Stimulated activated CD4-positive, alpha-beta T cell treated with anti-CD3 and anti-CD28 coated beads, Interleukin-4, amount 100 ng/mL, for 48 hours (primary cell): ENCODE measurements at places on chromosomes 11 and 22.

GRCh38 chr11:118004543-118005223 is 18.5 kb downstream of the IL10RA start:
- DNase-seq: no peak

DNA sequence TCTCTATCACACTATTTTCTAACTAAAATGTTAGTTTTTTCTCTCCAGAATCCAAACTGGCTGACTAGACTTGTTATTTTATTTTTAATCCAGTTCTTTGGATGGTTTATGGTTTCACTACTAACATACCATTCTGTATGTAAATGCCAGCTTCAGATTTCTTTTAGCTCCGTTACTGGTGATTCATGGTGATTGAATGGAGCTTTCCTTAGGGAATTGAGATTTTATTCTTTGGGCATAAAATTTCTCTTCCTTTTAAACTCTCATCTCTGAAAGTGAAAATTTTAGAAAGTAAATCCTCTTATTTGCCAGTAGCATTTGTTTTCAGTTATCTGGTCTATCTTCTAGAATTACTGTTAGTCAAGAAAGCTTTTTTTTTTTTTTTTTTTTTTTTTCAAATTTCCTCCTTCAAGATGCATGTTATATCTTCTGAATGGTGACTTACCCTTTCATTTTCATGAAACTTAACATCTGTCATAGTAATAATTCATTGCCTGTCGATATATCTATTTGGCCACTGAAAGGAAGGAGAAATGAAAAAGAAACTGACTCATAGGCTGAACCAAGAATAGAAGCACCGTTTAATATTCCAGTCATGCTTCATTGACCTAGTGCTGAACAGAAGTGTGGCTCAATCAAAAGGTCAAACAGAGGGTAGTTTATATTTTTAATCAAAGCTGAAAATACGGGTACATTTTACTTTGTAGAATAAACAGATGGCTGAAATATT is 6.4 kb downstream of the ENDOD1 start:
- DNase-seq: no peak

DNA sequence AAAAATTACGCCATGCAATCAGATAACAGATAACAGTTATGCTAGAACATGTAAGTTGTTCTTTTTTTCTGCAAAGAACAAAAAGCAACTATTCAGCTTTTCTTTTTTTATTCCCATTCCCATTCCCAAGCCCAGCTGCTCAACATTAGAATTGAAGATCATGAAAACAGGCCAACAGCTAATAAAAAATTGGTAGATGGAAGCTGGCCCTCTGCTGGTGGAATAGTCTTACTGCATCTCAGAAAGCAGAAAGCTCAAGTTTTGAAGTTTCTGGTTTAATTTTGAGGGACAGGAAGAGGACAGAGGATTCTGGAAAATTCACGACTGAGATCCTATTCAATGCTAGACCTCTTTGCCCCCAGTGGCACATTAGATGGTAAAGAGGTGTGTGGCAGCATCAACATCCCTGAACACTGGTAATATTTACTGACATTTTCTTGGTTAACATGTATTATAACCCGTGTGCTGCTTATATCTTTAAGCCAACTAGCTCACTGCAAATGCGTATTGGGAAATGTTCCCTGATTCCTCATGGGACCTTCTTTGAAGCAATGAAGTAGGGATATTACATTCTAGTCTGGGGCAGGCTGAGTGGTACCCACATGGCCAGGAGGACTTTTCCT is 591.2 kb downstream of the OPCML start:
- no peak for DNase-seq

DNA sequence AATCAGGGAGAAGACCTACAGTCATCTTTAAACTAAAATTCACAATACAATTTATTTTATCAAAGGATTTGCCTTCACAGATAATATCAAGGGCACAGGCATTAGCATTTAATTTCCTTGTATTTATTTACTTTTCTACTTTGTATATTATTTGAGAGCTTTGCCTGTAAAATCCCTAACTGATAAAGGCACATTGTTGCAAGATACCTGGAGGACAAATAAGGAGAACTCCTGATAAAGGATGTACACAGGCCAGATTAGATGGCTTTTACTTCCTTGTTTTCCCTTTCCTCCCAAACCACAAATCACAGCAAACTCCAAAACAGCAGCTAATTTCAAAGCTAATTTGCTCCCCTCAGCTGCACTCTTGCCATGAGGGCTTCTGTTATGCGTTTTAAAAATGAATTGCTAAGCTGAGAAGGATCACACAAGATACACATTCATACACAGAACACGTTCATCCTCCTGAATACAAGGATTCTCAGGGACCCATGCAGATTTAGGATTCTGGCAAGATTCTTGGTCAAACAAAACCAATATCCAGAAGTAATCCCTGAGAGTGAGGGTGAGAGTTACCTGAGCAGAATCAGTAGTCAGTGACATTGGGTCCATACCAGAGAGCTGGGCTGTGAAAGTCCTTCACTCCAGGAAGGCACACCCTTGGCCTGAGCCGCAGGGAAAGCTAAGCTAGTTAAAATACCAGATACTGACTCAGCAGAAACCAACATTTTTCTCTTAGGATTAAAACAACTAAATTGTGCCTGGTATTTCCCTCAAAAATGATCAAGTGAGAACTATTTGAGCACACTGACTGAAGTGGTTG is 100.3 kb upstream of the CLPB start:
- no peak for DNase-seq

DNA sequence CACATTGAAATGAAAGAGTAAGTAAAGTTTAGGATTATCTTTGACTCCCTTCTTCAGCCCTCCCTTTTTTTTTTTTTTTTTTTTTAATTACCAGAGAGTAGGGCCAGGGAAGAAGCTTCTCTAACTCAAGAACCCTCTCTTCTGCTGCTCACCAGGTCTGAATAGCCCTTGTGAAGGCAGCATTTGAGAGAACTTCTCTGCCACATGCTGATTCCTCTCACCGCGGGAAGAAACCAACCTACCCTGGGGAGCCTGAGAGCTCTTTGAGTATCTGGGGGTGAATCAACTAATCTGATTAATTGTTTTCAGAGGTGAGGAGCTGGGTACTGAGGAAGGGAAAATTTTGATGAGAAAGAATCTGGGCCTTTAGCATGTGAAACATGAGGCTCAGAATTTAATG is 434.5 kb upstream of the CCDC90B start:
- no peak for DNase-seq

GRCh38 chr22:29445508-29445907 is 7.1 kb downstream of the RFPL1 start:
- DNase-seq: no peak

DNA sequence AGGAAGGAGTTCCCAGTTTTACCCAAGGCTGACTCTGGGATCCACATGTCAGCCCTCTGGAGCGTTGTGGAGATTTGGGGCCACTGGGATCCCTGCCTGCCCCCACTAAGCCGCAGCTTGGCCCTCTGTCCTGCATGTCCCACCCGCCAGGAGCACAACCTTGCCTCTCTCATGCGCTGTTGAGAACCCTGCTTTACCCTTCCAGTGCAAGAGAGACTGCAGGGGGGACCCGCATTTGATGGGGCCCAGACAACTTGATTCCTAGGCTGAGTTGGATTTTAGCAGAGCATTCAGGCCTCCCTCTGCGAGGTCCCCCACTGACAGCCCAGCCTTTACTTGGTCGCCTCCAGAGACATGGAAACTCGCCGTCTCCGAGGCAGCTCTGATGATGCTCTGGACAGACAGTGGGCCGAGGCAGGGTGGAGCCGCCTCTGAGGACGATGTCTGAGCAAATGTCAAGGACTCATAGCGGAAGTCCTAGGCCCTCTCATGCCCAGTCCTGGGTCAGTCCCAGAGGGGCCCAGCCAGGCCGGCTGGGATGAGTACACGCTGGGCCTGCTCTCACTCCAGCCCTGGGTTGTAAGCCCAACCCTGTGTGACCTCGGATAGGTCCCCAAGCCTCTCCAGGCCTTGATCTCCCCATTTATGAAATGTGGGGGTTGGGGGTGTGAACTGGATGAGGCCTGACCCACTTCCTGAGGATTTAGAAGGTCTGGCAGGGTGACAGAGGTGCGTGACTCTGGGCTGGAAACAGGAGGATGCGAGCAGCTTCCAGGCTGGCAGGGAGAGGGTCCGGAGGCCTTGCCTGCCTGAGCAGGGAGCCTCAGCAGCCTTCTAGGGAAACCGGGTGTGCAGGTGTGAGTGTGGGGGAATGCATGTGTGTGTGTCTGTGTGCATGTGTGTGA is 630 bp downstream of the CD5 start:
- DNase-seq: no peak

DNA sequence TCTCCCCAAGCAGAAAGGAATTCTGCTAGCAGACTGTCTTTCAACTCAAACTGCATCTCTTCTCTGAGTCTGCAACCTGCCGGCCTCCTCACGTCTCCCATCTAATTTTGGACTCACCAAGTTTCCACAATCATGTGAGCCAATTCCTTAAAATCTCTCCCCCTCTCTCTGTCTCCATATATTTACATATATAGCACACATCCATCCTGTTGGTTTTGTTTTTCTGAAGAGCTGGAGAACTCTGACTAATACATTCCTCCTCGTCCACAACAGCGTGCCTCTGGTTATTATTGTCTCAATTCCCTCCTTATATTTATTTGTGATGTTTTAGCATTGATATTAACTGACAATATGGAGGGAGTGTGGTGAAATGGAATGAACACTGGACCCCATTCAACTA is 29.6 kb upstream of the FJX1 start:
- no peak for DNase-seq

DNA sequence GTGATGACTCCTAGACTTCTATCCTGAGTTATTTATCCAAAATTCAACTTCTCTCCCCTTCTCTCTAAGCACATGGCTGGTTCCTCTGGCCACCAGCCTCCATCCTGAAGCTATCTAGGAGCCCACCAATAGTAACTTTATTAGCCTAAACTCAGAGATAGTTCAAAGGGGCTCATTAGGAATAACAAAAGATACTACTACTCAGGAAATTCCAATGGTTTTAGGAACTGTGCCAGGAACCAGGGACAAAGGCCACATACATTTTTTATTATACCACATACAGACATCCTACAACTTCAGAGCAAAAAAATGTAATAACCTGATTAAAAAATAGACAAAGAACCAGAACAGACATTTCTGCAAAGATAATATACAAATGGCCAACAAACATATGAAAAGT is 27.9 kb downstream of the SLC25A17 start:
- no peak for DNase-seq

- DNase-seq: no peak
These were observed 20.6 kb downstream of the PIWIL3 start for GRCh38 chr22:24753914-24754313.

DNA sequence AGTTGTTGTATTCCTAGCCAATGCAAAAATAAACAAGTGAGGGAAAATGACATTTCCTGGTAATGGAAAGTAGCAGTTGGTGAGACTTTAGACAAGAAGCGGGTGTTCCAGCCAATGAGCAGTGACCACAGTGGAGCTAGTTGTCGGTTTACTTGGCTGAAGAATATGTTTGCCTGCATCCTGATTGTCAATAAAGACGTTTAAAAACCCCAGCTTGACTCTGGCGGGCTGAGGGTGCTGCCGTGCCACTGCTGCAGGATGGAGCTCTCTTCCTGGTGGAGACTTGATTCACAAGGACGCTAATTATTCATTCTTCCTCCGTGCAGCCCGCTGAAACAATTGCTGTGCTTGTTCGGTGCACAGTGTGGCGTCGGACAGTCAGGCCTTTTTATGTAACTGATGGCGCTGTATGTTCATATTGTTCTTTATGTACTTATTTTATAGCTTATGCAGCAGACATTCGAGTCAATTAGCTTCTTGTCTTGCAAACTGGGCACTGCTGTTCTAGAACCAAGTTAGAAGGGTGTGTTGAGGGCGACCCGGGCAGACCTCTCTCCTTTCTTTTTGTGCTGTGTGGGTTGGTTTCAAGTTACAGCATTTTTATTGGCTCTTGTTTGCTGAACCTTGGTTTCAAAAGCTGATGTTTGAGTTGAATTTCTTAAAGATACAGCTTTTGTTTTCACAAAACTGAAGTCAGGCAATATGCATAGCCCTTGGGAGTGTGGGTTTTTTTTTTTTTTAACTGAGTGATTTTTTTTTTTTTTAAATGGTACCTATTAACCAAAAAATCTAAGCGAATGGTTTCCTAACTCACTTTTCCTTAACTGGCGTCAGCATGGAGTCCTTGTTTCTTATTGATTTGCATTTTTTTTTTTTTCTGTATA is 153.9 kb downstream of the TEAD1 start:
- no peak for DNase-seq

- DNase-seq: no peak
These were observed 1641.1 kb downstream of the FAM181B start for GRCh38 chr11:81092522-81092921.

DNA sequence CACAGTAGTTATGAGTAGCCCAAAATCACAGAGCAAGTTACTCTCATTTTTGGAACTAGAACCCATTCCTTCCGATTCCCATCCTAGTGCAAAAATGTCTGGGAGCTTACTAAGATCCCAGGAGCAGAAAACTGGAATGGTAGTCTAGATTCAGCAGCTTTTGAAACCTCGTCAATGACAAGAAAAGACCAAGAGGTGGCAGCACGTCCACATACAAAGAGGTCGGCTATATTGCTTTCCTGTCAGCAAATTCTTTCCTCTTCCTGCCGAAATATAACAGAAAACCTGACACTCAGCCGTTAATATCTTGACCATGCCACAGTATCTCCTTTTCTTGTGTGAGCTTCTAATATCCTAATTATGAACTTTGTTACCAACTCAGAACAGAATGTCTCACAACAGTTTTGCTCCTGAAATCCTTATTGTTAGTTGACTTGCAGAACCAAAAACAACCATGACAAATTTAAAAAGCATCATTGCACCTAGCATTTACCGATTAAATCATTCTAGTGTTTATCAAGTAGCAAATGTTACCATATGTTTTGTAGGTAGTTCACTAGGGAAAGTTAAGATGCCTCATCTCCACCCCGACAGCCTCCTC is 92.8 kb upstream of the OR9G4 start:
- DNase-seq: peak; percentile 6
